Immature natural killer cell (primary cell): ENCODE measurements at places on chromosomes 7 and 10. TPM values are rescaled to one million over a fixed set of nuclear protein-coding genes. Genes with fewer than 3 reads are reported as not detected.

- DNase-seq = no peak
Observed at GRCh38 chr10:30782537-30783461, 153.2 kb upstream of the LYZL2 start.

DNA sequence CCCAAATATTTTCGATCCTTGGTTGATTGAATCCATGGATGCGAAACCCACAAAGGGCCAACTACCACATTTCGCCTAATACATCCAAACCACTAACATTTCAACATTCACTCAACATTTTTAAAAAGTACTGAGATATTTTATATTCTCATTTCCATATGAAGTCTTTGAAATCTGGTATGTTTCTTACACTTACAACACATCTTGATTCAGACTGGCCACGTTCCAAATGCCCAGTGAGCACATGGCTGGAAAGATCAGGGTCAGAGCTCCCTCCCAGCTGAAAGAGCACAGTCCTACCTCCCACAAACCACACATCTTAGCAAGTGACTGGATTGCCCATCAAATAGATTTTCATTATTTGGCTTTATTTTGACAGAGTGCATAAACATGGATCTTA lies 18.9 kb downstream of the NCAPG2 start:
- DNase-seq = no peak

The PCGF5 gene
- 46.2 TPM for polyA plus RNA-seq

DNA sequence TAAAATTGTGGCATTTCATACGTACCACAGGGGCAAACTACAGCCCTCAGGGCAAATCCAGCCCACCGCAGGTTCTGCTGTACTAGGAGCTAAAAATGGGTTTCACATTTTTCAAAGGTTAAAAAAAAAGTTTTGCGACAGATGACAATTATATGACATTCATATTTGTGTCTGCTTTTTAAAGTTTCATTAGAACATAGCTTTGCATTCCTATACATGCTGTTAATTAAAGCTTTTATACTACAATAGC lies 758 bp upstream of the PNPLA8 start:
- DNase-seq = no peak

GRCh38 chr7:149595541-149595940 lies 97.9 kb upstream of the ZNF746 start:
- DNase-seq = no peak

- no peak for DNase-seq
Observed at GRCh38 chr7:133771788-133772419, 355.2 kb upstream of the LRGUK start.

GRCh38 chr10:111266165-111266564 lies 189.3 kb downstream of the ADRA2A start:
- DNase-seq = no peak

The EPHA1 gene
- not detected for polyA plus RNA-seq

DNA sequence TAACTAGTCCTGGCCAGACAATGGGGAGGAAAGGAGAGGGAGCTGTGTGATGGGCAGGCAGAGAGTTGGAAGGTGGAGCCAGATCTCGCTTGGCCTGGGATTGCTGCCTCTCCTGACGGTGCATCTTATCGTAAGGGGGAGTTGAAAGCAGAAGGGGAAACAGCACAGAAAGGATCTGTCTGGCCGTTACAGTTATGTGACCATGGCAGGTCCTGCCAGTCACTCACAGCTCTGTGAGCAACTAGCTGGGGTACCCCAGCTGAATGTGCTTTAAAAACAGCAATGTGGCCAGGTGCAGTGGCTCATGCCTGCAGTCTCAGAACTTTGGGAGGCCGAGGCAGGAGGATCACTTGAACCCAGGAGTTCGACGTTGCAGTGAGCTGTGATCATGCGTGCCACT lies 8.1 kb downstream of the BLVRA start:
- DNase-seq = no peak

DNA sequence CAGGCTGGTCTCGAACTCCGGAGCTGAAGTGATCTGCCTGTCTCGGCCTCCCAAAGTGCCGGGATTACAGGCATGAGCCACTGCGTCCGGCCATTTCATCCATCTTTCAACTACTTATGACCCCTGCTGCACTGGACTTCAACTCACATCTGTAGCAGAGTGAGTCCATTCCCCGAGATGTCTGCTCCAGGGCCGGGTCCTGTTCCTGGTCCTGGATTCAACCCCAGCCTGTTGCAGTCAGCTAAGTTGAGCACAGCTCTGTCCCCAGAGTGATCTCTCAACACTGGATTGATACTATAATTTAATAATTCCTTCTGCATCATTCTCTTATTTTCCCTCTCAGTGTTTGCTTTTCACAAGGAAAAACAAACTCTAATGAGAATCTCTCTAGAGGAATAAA lies 25.8 kb downstream of the PRTFDC1 start:
- no peak for DNase-seq

The SIRT1 gene
- 3.4 TPM for polyA plus RNA-seq

- DNase-seq = no peak
Observed at GRCh38 chr7:2791390-2791789, 52.7 kb downstream of the GNA12 start.
